ENCODE measurements at places on chromosomes 16 and 17. TPM values are rescaled to one million over a fixed set of nuclear protein-coding genes. Genes with fewer than 3 reads are reported as not detected.

The SEZ6L2 gene
- 15.6 TPM for total RNA-seq

The GDPD1 gene
- total RNA-seq: not detected

The FBXW10 gene
- not detected for total RNA-seq

The CACNG5 gene
- total RNA-seq: not detected

GRCh38 chr17:34178092-34178491 is 77.0 kb upstream of the CCL2 start:
- no peak overlapping the region for H3K4me3 ChIP-seq
- no peaks in the 10 kb centered on the region for H3K27me3 ChIP-seq
- no peaks in the 10 kb centered on the region for H3K36me3 ChIP-seq
- H3K4me1 ChIP-seq: peaks cover 4% of the 10 kb centered on the region

- H3K27me3 ChIP-seq: peaks cover 56% of the 10 kb centered on the region
- DNase-seq: peak; percentile 79
- H3K36me3 ChIP-seq: no peaks in the 10 kb centered on the region
- H3K4me1 ChIP-seq: peaks cover 33% of the 10 kb centered on the region
Measured at GRCh38 chr16:2838928-2839327, 8.8 kb downstream of the ZG16B start.

DNA sequence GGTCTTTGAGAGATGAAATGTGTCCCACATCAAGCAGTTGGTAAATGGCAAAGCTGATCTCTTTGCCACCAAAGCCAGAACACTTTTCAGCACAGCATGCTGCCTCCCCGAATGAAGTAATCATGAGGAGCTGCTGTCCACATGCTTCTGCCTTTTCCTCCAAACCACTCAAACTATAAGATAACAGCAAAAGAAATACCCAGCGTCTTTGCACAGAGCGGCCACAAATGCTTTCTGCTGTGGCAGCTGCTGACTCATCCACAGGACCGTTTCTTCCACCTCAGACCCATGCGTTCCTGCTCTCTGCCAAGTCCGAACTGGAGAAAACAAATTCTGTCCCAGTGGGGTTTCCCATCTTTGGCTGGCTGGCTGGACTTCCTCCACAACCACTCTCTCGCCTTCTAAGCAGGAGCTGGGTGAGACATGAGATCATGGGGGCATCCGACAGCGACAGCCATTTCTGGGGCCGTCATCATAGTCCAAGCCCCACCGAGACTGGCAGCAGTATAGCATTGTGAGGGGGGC is 27.1 kb downstream of the TBC1D3B start:
- peaks cover 48% of the 10 kb centered on the region for H3K27me3 ChIP-seq
- DNase-seq: no peak
- no peaks in the 10 kb centered on the region for H3K36me3 ChIP-seq
- H3K4me1 ChIP-seq: peaks cover 12% of the 10 kb centered on the region

GRCh38 chr17:7285679-7286078 is 4.2 kb downstream of the SLC2A4 start:
- peaks cover 16% of the 10 kb centered on the region for H3K27me3 ChIP-seq
- no peak for DNase-seq
- no peaks in the 10 kb centered on the region for H3K36me3 ChIP-seq
- H3K4me3 ChIP-seq: no peak overlapping the region
- peaks cover 36% of the 10 kb centered on the region for H3K4me1 ChIP-seq

GRCh38 chr17:18025945-18026776 is 12.8 kb downstream of the ATPAF2 start:
- no peak overlapping the region for H3K4me3 ChIP-seq
- no peaks in the 10 kb centered on the region for H3K27me3 ChIP-seq
- H3K36me3 ChIP-seq: peaks cover 4% of the 10 kb centered on the region
- no peaks in the 10 kb centered on the region for H3K4me1 ChIP-seq
- DNase-seq: no peak
- H3K27ac ChIP-seq: no peak overlapping the region

DNA sequence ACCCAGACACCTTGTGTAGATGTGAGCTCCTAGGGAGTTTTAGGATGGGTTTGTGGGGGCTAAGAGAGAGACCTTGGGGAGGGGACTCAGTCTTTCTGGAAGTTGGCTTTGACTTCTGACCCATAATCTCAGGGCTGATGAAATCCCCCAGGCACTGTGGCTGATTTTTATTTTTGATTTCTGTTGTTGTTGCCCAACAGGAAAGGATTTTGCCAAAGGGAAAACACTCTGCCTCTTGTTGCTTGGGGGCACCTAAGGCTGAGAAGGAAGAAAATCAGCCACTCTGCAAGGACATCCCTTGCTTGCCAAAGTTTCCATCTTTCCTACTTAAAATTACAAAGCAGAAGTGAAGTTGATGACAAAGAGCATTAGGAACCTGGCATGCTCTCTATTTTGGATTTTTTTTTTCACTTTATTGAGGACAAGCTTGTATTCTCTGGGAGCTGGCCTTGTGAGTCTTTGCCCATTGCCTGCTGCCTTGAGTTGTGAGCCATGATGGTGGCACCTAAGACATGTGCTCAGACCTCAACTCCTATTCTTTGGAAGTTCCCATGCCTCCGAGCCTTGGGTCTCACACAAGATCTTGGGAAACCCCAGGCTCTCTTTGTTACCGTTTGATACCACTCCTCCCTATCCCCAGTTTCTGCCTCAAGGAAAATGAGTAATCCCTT is 3.2 kb upstream of the C1QTNF1 start:
- H3K36me3 ChIP-seq: no peaks in the 10 kb centered on the region
- no peak overlapping the region for H3K4me3 ChIP-seq
- peaks cover 64% of the 10 kb centered on the region for H3K4me1 ChIP-seq
- no peak for DNase-seq
- H3K27me3 ChIP-seq: no peaks in the 10 kb centered on the region

DNA sequence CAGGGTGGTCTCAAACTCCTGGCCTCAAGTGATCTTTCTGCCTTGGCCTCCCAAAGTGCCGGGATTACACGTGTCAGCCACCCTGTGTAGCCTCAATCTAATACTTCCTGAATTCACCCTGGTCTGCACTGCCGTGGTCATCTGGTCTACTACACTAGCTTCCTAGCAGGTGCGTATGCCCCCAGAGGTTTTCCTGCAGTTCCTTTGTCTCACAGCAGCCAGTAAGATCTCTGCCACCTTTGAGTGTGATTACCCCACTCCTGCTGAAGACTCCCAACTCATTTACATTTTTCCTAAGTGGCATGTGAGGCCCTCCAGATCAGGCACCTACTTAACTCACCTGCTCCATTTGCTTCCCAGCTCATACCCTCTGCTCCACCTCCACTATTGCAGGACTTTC is 5.1 kb upstream of the DDX19A start:
- H3K27ac ChIP-seq: no peak overlapping the region
- H3K4me3 ChIP-seq: no peak overlapping the region
- DNase-seq: no peak

GRCh38 chr17:80408872-80409271 is 6.1 kb upstream of the ENDOV start:
- H3K4me3 ChIP-seq: no peak overlapping the region
- H3K36me3 ChIP-seq: no peaks in the 10 kb centered on the region
- peak; percentile 59 for DNase-seq
- H3K4me1 ChIP-seq: peaks cover 7% of the 10 kb centered on the region

GRCh38 chr16:62717026-62717425 is 680.8 kb upstream of the CDH8 start:
- no peaks in the 10 kb centered on the region for H3K27me3 ChIP-seq
- H3K36me3 ChIP-seq: no peaks in the 10 kb centered on the region
- H3K27ac ChIP-seq: no peak overlapping the region
- no peak for DNase-seq
- no peak overlapping the region for H3K4me3 ChIP-seq
- no peaks in the 10 kb centered on the region for H3K4me1 ChIP-seq

DNA sequence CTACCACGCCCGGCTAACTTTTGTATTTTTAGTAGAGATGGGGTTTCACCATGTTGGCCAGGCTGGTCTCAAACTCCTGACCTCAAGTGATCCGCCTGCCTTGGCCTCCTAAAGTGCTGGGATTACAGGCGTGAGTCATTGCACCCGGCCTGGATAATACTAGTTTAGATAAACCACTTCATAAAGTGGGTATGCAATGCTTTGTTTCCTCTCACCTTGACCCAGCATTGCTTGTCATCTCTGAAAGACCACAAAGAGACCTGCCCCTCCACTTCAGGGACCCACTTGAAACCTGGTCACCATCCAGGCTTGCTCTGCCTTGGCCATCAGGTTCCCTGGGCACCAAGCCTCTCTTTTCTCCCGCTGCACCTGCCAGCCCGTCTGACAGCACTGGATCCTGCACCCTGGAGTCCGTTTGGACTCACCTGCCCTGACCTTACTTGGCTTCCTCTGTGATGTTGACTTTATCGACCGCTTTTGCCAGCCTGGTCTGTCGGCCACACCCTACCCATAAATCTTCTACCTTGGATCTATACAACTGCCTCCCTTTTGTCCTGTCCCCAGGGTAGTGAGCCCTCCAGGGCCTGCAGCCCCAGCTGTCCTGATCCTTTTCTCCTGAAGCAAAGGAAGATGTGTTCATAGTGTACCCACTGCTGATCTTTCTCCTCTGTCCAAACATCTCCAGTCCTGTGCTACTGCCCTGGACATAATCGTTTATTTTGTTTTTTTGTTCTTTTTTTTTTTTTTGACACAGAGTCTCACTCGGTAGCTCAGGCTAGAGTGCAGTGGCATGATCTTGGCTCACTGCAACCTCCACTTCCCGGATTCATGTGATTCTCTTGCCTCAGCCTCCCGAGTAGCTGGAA is 12.7 kb upstream of the ZG16 start:
- H3K4me3 ChIP-seq: no peak overlapping the region
- peaks cover 6% of the 10 kb centered on the region for H3K27me3 ChIP-seq
- peaks cover 12% of the 10 kb centered on the region for H3K4me1 ChIP-seq
- H3K27ac ChIP-seq: no peak overlapping the region

- no peak overlapping the region for H3K27ac ChIP-seq
- no peak for DNase-seq
- peaks cover 60% of the 10 kb centered on the region for H3K36me3 ChIP-seq
- H3K27me3 ChIP-seq: no peaks in the 10 kb centered on the region
Measured at GRCh38 chr17:6643451-6644125, 2.7 kb downstream of the TXNDC17 start.

DNA sequence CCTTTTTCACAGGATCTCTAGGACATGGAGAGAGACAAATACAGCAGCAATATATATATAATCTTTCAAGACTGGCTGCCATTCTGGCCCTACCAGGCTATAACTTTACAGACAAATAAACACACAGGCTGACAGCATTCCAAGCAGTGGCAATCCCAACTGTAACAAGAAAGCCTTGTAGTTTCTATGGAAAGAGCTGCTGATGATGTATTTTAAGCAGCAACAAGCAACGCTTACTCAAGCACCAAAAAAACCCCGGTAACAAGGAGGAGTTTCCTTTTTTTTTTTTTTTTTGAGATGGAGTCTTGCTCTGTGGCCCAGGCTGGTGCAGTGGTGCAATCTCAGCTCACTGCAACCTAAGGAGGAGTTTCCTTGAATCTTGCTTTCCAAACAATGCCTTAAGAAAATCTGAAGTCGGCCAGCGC is 23.2 kb downstream of the LSM12 start:
- peaks cover 22% of the 10 kb centered on the region for H3K4me1 ChIP-seq
- no peak overlapping the region for H3K4me3 ChIP-seq
- H3K27me3 ChIP-seq: no peaks in the 10 kb centered on the region
- DNase-seq: no peak
- H3K27ac ChIP-seq: peak overlapping the region; percentile 54
- H3K36me3 ChIP-seq: peaks cover 22% of the 10 kb centered on the region

DNA sequence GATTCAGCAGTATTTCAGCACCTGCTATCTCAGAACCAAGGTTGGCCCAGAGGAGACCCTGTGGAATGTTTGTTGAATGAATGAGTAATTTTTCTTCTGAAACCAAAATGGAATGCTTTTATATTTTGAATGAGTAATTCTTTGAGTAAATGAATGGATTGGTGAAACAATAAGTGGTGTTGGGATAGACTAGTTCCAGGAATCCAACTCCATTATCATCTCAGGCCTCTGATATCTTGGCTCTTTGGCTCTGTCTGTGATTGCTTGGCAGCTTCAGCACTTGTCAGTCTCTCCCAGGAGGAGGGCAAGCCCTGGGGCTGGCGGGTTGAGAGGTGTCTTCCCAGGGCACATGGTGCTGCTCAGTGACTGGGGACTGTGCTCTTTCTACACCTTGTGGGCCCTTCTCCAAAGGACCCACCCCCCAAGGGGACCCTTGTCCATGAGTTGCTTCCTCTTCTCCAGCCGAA is 284.4 kb upstream of the FOXF1 start:
- no peaks in the 10 kb centered on the region for H3K36me3 ChIP-seq
- no peak overlapping the region for H3K27ac ChIP-seq

GRCh38 chr16:8492690-8493089 is 97.6 kb downstream of the TMEM114 start:
- no peak overlapping the region for H3K4me3 ChIP-seq
- H3K36me3 ChIP-seq: no peaks in the 10 kb centered on the region
- no peaks in the 10 kb centered on the region for H3K4me1 ChIP-seq
- no peak for DNase-seq
- no peak overlapping the region for H3K27ac ChIP-seq
- H3K27me3 ChIP-seq: no peaks in the 10 kb centered on the region

- peak within 1 kb of the TSS; percentile 87 for H3K27ac ChIP-seq
- H3K4me1 ChIP-seq: peaks cover 29% of the 10 kb centered on the region
- peak; percentile 95 for DNase-seq
- no peaks in the 10 kb centered on the region for H3K27me3 ChIP-seq
- H3K36me3 ChIP-seq: peaks cover 13% of the 10 kb centered on the region
Measured at GRCh38 chr17:19977293-19978208, at the start of gene AKAP10. AKAP10 (minus strand) TSS chr17:19977828; CDS start chr17:19977679, 149 bp downstream.

GRCh38 chr16:72646615-72647014 is 401.3 kb downstream of the ZFHX3 start:
- H3K27ac ChIP-seq: no peak overlapping the region
- DNase-seq: no peak
- H3K4me1 ChIP-seq: no peaks in the 10 kb centered on the region

GRCh38 chr16:48814994-48815393 is 205.0 kb upstream of the N4BP1 start:
- H3K4me3 ChIP-seq: no peak overlapping the region
- peaks cover 12% of the 10 kb centered on the region for H3K4me1 ChIP-seq
- H3K27ac ChIP-seq: no peak overlapping the region
- no peak for DNase-seq

DNA sequence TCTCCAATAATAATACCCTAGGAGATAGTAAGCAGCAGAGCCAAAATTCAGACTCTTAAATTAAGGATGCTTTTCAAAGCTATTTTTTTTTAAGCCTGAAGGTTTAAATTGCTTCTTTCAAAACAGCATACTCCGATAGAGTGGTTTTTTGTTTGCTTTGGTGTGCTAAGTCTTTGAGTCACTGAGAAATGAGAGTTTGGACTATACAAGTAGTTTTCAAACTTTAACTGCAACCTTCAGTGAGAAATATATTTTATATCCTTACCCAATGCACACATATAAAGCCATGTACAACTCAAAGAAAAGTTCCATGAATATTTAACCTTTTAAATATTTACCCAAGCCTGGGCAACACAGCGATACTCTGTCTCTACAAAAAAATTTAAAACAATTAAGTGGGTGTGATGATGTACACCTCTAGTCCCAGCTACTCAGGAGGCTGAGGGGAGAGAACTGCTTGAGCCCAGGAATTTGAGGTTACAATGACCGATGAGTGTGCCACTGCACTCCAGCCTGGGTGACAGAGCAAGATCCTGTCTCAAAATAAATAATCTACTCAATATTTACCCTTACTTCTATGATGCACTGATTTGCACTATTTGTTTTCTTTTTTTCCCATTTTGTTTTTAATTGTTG is 19.2 kb downstream of the DCUN1D3 start:
- H3K4me3 ChIP-seq: no peak overlapping the region
- H3K4me1 ChIP-seq: peaks cover 78% of the 10 kb centered on the region
- H3K27me3 ChIP-seq: no peaks in the 10 kb centered on the region
- H3K27ac ChIP-seq: peak overlapping the region; percentile 35

Data from stomach (tissue), 19 donors.